ENCODE measurements at places on chromosomes 16 and 17.

DNA sequence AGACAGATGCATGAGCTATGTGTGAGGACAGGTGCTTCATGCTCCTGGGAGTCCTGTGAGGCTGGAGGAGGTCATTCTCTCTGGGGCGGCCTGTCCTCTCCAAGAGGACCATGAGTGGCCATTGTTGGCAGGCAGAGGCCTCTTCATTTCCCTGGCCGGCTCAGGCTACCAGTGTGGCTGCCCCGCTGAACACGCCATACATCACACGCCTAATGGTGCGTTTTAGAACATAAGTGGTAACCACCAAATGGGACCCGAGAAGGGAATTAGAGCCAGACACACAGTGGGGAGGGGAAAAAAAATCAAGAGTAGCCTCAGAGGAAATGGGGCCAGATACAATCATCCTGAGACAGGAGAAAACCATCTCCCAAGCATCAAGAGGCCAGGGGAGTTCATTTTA, 140.0 kb downstream of the SPACA3 start:
- no peak for DNase-seq

GRCh38 chr17:83014297-83014696, 65.1 kb upstream of the METRNL start:
- no peak for DNase-seq

- DNase-seq, result no peak
Measured at GRCh38 chr16:3832668-3833067, 47.8 kb downstream of the CREBBP start.

GRCh38 chr17:37824534-37825485, 80.0 kb upstream of the HNF1B start:
- no peak for DNase-seq

GRCh38 chr16:30951750-30952149, 2.9 kb downstream of the ORAI3 start:
- DNase-seq, result no peak

GRCh38 chr17:6082335-6082734, 12.2 kb downstream of the WSCD1 start:
- DNase-seq, result no peak

DNA sequence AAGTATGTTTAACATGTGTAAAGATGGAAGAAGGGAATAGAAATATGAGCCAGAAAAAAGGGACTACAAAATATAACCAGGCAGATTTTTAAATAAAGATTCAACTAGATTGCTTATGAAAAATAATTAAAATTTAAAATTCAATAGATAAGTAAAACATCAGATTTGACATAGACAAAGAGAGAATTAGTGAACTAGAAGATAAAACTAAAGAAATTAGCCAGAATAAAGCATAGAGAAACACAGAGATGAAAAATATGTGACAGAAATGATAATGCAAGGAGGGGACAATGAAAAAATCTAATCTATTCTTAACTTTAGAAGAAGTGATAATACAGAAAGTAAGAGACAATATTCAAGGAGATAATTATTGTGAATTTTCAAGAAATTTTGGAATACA, 222.6 kb upstream of the PMFBP1 start:
- no peak for DNase-seq

DNA sequence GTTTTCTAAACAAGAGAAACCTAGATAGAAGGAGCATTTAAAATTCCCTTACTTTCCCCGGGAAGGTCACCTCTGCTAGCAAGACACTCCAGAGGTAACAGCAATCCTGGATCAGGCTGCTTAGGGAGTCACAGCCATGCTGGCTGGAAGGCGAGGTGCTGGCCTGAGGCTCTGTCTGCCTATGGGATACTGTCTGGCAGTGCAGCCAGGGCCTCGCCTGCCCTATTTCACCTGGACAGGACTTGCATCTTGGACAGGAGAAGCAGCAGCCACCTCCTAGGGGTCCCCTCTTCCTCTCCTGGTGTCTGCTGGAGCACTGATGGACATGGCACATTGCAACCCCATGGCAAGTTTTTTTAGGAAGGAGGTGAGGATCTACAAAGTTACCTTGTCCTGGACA, 15.1 kb downstream of the FA2H start:
- no peak for DNase-seq
